Caki2 (cell line): ENCODE measurements at places on chromosomes 5 and 9. TPM values are rescaled to one million over a fixed set of nuclear protein-coding genes. Genes with fewer than 3 reads are reported as not detected.

FAM169A gene
- 2.0 and 10.0 TPM in 2 replicates for total RNA-seq

ANGPTL2 gene
- total RNA-seq, result 1.0 and 1.1 TPM in 2 replicates

PCDHGA11 gene
- not detected in 2 replicates for total RNA-seq

CMBL gene
- total RNA-seq, result 141 and 219 TPM in 2 replicates

PCDHGA6 gene
- 1.6 TPM in 1 of 2 replicates, not detected in the other for total RNA-seq

RC3H2 gene
- total RNA-seq, result 9.8 and 26.6 TPM in 2 replicates

FGF18 gene
- total RNA-seq, result 3.6 and 9.5 TPM in 2 replicates

PLPPR1 gene
- not detected in 2 replicates for total RNA-seq

PCDHB11 gene
- 0.61 TPM in 1 of 2 replicates, not detected in the other for total RNA-seq

CTSL gene
- 227 and 293 TPM in 2 replicates for total RNA-seq

PCDHA11 gene
- total RNA-seq, result 5.6 TPM in 1 of 2 replicates, not detected in the other

GRCh38 chr5:142319560-142320429 lies 5.0 kb downstream of the SPRY4 start:
- DNase-seq, result no peak

DNA sequence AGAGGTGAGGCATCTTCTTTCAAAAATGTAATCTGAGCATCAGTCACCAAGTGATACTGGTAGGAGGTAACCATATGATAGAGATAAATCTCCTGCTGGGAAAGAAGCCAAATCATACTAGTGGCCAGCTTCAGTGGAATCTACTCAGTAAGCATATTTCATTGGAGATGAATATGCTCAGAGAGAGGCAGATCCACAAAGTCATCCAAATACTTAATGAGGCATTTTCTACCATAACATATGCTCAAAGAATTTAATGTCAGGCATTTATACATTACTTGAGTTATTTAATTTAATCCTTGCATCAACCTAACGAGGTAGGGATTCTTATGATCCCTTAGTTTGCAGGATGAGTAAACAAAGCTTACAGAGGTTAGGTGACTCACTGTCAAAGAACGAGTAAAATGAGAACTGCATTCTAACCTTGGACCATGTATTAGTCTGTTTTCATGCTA lies 50.9 kb upstream of the DMRTA1 start:
- DNase-seq, result peak; percentile 80

- DNase-seq, result no peak
Measured at GRCh38 chr5:122902263-122902662, 56.9 kb downstream of the SNX24 start.

DNA sequence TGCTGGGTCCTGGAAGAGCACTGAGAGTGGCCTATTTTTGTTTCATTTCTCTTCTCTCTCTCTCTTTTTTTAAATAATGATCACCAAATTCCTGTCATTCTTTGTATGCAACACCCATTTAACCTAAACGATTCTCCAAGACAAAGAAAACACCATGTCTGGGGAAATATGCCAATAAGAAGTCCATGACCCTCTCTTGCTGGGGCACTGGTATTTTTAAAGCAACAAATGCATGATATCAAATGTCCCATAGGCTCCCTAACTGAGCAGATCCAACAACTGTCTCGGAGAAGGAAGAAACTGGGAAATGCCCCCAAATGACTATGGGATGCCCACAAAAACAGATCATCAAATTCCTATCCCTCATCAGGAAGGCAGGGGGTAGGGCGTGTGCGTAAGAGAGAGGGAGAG lies 567.4 kb downstream of the CCDC171 start:
- peak; percentile 95 for DNase-seq

DNA sequence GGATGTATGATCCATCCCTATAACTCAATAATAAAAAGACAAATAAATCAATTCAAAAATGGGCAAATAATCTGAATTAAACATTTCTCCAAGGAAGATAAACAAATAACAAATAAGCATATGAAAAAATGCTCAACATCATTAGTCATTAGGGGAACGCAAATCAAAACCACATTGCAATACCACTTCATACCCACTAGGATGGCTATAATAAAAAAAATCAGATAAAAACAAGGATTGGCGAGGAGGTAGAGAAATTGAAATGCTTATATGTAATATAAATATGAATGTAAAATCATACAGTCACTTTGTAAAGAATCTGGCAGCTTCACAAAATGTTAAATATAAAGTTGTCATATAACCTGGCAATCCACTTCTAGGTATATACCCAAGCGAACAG lies 52.3 kb upstream of the TBCA start:
- no peak for DNase-seq

DNA sequence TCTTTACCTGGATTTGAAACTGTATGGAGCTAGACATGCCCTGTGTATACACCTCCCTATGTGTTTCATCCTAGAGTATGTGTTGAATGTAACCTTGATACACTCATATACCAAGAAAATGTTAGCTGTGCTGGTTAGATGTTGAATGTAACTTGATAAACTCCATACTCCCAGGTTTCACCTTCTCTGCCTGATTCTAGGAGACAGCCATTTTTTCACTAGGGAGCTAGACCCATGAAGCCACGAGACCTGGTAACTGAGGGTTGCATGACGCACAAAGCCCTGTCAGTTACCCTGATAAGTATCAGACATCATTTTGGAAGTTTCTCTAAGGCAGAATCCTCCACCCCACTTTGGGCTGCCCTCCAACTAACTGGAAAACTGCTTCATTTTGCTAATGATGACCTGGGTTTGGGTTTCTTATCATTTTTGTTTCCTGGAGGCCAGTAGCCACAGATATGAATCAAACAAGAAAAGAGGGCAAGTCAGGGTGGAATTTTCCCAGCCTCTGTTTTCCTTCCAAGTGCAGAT lies 478.5 kb upstream of the KIF2A start:
- DNase-seq, result no peak

DNA sequence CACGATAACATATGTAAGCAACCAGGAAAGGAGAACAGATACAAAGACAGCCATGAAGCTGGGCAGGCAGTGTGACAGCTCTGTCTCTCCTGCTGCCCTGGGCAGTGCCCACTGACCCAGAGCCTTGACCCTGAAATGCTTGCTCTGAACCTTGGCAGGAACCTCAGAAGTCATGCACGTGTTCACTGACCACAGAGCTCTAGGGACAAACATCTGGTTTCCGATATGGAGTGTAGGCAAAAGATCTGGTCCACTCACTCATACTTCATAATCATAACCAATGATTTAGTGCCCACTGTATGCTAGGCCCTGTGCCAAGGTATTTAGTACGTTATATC lies 102.6 kb downstream of the FSTL4 start:
- DNase-seq, result no peak

GRCh38 chr9:84261070-84261746 lies 79.3 kb downstream of the SLC28A3 start:
- peak; percentile 44 for DNase-seq

DNA sequence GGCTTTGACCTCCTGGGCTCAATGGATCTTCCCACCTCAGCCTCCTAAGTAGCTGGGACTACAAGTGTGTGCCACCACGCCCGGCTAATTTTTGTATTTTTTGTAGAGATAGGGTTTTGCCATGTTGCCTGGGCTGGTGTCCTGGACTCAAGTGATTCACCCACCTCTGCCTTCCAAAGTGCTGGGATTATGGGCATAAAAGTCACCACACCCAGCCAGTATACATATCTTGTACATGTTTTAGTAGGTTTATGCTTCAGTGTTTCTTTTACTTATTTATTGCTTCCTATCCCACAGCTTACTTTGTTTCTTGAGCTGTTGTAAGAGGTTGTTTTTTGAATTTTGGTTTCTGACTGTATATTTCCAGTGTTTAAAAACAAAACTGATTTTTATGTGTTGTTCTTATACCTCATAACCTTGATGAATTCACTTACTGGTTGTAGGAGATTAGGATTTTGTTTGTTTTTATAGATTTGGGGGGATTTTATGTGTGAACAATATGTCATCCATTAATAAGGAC lies 12.9 kb downstream of the FBXW5 start:
- DNase-seq, result no peak

DNA sequence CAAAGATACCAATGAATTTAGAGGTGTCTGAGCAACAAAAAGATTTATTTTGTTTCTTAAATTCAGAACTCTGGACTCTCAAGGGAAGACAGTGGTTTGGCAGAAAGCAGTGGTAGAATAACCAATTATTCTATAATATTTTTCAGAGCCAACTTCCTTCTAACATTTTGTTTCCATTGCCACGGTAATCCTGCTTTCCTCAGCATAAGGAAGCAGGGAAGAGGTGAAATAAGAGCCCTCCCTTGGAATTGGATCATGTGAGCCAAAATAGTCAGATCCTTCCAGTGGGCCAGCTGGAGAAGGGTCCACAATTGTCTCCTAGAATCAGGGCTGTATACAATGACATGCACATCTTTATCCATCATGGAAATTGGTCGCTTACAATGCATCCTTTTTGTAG lies 130.0 kb upstream of the MAP1B start:
- DNase-seq, result no peak

DNA sequence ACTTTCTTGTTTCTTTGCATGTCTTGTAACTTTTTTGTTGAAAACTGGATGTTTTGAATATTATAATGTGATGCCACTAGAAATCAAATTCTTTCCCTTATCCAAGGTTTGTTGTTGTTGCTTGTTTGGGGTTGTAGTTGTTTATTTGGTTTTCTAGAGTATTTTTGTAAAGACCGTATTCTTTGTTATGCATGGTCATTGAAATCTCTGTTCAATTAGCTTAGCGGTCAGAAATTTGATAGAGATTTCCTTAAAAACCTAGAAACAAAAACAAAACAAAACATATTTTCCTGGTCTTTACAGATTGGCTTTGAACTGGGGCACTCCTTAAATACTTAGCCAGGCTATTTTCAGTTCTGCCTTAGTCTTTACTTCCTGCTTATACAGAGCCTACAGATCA lies 21.9 kb downstream of the SOX30 start:
- no peak for DNase-seq

DNA sequence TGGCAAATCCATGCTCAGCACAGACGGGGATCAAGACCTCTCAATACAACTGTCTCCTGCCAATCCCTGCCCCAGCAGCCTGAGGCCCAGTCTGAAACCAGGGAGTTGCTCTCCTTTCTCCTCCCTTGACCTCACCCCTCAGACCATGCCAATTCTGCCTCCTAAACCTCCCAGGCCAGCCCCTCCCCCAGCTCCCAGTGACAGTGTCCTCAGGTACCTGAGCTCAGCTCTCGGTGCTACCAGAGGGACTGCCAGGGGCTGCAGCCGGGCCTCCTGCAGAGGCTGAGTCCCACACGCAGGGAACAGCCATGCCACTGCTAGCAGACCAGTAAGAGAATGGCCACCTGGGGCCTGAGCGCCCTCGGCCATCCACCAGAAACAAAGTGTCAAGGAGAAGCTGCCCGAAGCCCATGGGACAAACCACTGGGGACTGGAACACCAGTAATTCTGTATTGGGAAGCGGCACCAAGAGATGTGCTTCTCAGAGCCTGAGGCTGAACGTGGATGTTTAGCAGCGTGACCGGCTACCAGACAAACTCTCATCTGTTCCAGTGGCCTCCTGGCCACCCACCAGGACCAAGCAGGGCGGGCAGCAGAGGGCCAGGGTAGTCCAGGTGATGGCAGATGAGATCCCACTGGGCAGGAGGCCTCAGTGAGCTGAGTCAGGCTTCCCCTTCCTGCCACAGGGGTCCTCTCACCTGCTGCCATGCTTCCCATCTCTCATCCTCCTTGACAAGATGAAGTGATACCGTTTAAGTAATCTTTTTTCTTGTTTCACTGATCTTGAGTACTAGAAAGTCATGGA lies 557 bp upstream of the IL3 start:
- DNase-seq, result no peak

DNA sequence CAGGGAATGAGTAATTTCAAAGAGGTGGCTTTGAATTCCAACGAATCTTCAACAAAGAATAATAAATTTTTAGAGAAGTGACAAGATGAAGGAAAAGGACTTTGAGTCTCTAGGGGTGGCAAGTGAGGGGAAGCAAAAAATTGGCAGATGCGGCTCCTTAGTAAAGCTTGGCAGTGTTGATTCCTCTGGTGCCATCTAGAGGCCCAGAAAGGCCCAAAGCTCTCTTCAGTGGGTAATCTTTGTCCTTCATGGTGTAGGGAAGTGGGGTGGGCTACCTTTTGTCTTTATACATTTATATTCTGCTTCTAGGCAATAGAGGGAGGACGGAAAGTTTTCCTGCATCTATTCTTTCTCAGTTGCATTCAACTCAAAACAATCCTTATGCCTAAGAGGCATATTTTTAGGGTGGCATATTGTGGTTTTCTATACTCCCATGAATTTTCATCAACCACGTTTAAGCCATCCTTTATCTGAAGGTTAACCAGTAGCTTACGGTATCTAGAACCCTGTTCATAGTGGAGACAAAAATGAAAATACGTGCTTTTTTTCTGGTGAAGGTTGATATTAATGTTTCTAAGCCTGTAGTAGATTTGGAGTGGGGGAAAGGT lies 17.5 kb upstream of the ROPN1L start:
- peak; percentile 17 for DNase-seq

DNA sequence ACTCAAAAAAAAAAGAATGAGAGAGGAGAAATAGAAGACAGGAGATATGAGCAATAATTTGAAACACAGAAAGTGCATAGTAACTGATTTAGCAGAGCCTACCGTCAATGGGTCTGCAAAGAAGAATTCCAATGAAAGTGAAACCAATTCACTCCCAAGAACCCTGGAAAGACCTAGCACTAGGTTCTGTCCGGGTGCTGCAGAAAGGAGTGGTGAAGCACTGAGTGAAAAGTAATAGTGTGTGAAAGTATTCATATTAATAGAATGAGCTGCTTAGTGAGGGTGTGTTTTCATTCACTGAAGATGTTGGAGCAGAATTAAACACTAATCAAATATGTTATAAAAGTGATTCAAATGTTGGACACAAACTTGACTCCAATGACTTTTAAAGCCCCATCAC lies 51.3 kb upstream of the SLC30A5 start:
- DNase-seq, result no peak

- DNase-seq, result no peak
Measured at GRCh38 chr5:170393235-170393634, 4.1 kb upstream of the KCNMB1 start.

GRCh38 chr9:36808251-36808650 lies 225.8 kb downstream of the PAX5 start:
- DNase-seq, result no peak

DNA sequence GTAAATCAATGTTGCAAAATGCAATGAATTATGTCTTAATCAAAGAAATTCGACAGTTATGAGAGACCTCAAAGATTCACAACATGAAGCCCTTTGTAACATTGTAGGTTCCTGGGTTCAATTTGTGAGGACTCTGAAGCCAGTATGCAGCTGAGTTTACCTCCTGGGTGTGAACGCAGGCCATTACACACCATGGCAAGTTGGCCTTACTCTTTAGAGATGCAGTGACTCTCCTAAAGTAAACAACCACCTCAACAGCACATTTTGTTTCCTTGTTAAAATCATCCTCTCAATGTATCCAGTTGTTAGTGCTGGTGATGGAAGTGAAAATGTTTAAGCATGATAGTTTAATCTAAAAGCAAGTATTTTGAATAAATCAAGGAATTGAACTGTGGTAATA lies 73.8 kb downstream of the JAKMIP2 start:
- no peak for DNase-seq

GRCh38 chr5:157469073-157469472 lies 9.1 kb downstream of the NIPAL4 start:
- no peak for DNase-seq

GRCh38 chr9:136686794-136687711 lies at the start of gene AGPAT2:
Gene AGPAT2 (minus strand): TSS chr9:136687457. CDS start chr9:136687357, 100 bp downstream.
- DNase-seq, result peak; percentile 55
